ENCODE measurements at places on chromosomes 5 and 9.

- DNase-seq = no peak
These were observed 1028.5 kb downstream of the CDH18 start for GRCh38 chr5:18959535-18959934.

DNA sequence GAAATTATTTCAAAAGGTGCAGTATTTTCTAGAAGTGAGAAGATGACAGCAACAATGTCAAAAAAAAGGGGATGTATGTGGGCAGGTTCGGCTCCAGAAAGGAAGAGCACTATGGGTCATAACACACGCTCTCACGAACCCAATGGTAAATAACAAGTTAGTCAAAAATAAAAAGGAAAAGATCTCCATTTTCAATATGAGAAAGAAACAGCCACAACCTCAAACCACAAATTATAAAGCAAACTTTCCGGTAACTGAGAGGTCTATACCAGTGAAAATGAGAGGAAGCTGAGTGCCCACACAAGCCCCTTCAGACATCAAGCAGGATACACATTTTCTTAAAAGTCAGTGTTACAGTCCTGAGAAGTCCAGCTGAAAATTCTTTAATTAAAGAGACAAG is 398.5 kb upstream of the RPS23 start:
- no peak for DNase-seq

- DNase-seq = no peak
These were observed 37.8 kb downstream of the EXOSC2 start for GRCh38 chr9:130731355-130731754.

DNA sequence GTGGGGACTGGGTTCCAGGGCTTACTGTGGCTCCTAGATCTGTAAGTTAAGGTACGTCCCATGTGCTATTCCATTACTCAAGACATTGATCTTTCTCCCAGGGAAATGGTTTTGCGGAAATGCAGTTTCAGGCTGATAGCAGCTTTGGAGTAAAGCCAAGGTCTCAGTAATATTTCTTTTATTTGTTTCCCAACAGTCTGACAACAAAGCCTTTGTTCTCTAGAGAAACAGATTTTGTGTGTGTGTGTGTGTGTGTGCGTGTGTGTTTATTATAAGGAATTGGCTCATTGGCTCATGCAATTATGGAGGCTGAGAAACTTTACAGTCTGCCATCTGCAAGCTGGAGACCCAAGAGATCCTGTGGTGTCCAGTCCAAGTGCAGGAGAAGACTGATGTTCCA is 12.1 kb upstream of the POC5 start:
- DNase-seq = no peak

DNA sequence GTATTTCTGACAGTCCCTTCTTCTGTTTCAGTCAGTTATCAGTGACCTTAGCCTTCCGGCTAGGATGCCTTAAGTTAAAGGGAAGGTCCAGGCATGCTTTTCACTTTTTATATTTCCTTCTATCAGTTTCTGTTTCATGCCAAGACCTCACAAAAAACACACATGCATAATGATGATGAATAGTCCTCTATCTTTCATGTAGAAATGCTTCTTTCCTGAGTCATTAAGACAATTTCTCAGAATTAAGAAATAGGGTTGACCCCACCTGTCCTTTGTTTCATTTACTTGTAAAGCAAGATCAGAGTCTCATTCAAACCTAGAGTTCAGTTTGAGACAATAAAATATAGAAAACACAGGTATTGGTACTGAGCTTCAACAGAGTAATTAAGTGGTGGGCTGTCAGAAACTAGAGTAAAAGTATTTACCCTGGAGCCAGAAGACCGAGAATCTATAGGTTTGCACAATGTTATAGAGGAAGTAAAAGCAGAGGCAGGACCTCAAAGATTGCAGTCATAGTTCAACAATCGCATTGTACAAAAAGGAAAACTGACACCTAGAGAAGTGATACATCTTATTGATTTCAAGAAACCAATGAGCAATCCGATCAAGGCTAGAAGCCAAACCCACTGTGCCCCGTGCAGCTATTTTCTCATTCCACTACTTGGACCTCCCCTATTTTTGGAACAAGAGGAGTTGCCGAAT is 118.7 kb upstream of the PUM3 start:
- no peak for DNase-seq

DNA sequence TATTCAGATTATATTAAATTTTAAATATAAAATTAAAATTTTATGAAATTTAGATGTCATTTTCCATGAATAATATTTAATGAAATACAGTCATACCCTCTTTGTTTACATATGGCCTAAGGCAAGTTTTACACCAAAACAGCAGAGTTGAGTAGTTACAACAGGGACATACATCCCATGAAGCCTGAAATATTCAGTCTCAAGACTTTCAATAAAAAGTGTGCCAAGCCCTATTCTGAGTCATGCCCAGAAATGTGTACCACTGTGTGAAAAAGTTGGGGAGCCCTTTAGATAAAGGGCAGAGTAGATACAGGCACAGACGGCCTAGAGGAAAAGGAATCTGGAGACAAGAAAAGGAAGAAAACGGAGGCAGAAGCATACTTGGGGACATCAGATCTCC is 261.3 kb downstream of the SGCD start:
- no peak for DNase-seq

DNA sequence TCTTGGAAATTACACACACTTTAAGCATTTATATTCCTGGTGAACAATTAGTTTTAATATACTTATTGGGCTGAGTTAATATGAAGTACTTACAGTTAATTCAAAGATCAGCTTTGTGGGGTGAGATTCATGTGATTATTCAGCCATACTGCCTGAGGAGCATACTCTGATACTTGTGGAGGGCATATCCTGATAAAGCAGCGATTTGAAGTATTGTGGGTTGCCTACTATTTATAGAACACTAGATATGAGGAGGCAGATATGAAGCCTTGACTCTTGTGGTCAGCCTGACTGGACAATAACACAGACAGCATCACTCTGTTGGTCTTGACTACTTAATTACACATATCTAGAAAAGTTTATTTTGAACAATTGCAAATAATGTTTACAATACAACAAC is 27.0 kb upstream of the AGGF1 start:
- no peak for DNase-seq

- no peak for DNase-seq
These were observed 53.6 kb downstream of the IRF1 start for GRCh38 chr5:132436936-132437335.

- no peak for DNase-seq
These were observed 52.7 kb upstream of the EQTN start for GRCh38 chr9:27349698-27350080.

- no peak for DNase-seq
These were observed 138.3 kb downstream of the CDK5RAP2 start for GRCh38 chr9:120441426-120442307.

- peak; percentile 44 for DNase-seq
These were observed 416.8 kb downstream of the IRX2 start for GRCh38 chr5:2334719-2335118.

GRCh38 chr9:16640649-16641048 is 229.8 kb downstream of the BNC2 start:
- no peak for DNase-seq

- no peak for DNase-seq
These were observed 134.7 kb upstream of the DMRT1 start for GRCh38 chr9:706606-707459.

DNA sequence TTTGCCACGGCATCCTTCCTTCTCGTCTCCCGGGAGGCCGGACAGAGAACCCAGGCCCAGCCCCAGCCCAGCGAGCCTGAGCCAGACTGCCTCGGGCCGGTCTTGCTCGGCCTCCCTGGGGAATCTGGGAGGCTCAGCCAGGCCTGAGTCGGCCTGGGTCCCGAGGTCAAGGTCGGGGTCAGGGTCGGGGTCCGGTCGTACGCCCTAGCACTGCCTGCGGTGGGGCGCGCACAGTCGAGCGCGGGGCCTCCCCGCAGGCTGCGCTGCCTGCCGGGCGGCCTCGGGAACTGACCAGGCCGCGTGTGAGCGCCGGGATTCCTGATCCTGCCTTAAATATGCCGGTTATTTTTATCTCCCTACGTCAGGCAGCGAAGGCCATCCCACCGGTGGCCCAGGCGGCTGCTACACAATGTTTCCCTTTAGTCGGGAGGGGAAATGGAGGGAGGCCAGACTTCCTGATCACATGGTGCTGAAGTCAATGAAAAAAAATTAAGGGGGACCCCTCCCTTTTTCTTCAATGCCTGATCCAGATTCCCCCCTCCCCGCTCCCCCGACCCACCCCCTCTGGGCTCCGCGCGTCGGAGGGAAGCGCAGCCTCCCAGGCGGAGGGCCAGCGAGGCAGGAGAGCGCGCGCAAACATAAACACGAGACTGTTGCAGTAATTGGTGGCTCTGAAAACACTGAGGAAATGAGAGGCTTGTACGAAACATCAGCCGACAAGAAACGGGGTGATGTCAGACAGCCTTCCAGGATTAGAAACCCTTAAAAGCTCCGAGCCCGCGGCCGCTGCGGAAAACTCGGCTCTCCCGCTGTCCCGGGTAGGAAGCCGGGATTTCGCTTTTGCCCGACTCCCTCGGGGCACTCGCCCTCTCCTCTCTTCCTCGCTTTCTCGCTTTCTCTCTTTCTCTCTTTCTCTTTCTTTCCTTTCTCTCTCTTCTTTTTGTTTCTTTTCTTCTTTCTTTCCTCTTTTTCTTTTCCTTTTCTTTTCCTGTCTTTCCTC is 148.2 kb upstream of the KLF4 start:
- no peak for DNase-seq

DNA sequence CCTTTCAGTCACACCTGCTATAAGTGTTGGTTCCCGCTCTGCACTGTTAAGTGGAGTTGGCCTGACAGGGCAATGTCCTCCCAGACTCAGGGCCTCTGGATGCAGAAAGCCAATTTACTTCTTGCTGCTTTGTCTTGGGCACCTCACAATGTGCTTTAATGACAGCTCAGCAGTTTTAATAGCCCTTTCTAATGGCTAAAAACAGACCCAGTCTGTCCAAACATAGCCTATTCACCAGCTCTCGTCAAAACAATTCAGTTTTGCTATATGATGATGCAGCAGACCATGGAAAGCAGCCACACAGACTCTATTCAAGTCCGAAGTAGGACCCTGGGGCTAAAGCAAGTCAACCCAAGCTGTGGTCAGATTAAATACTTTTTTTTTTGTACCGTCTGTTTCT is 529.1 kb upstream of the SEMA6A start:
- DNase-seq = no peak

DNA sequence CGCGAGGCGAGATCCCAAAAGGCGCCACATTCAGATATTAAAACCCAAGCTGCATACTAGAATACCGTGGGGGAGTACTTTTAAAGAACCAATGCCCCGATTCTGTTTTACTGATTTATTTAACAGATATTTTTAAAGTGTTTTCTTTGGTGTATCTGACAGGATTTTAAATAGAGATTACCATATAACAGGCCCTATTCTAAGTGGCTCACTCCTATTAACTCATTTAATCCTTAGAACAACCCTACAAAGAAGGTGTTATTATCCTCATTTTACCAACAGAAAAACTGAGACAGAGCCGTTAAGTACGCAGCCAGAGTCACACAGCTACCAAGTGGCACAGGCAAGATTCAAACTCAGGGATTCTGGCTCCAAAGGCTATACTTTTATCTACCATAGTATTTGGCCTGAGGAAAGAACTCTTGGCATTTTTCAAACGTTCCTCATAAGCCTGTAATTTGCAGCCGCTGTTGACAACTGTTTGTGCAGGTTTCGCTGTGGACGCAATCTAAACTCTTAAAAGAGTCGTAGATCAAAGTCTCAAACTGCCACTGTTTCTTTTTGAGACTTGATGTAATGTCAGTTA is 550 bp upstream of the TMEM245 start:
- no peak for DNase-seq

DNA sequence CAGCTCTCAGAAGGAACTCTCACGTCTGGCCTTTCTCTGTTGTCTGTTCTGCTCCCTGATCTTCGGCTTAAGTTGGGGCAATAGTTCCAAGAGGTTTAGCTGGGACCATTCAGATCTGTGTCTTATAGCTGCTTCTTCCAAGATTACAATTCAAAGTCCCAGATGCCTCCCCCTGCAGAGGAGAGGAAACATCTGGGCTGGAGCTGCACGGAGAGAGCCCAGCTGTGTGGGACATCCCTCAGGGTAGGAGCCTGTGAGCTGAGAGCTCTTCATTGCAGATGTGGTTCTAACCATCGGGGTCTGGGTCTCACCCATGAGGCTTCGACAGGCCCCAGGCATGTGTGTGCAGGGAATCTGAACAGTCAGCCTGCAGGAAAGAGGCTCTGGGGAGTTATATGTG is 9.0 kb upstream of the PHF19 start:
- no peak for DNase-seq

DNA sequence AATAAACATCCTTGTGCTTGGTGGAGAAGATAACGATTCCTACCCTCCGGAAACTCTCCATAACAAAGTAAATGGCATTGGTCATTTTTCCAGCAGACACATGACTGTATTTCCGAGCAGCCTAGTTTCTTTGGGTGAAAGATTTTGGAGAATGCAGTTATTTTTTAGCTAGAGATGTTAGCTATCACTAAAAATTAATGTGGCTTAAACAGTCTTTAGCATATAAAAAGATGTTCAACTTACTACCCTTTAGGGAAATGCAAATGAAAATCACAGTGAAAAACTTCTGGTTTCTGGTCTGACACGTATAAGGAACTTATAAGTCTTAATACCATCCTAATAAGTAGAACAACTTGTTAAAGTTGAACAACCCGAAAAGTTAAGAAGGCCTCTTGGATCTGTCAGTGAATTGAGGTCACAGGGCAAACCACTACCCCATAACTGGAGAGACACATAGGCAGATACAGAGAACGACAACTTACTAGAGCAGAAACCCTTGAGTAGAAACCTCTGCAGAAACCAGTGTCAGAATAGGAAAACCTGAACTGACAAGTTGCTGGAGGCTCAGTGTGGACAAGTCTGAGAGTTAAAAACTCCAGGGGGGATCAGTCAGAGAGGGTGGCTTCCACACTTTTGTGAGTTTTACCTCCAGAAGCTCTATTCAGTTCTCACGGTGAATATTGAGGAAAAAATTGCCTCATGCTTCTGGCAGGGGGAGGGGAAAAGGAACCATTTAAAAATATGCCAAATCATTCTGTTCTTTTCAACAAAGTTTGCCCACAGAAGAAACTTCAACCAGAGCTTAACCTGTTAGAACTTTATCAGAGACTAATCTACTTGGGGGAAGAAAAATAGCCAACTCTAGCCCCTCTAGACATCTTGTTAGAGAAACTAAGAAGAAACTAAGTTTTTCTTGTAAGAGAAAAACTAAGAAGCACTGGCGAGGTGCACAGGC is 325.2 kb upstream of the RPS23 start:
- no peak for DNase-seq

- DNase-seq = no peak
These were observed 156.1 kb upstream of the ANKRD55 start for GRCh38 chr5:56389261-56389660.

GRCh38 chr5:35780236-35780635 is 76.5 kb upstream of the IL7R start:
- no peak for DNase-seq
